Activated CD4-positive, CD25-positive, alpha-beta regulatory T cell treated with anti-CD3 and anti-CD28 coated beads, Interleukin-2, amount 50 U/mL, for 72 hours (primary cell): ENCODE measurements at places on chromosomes 5 and 9.

DNA sequence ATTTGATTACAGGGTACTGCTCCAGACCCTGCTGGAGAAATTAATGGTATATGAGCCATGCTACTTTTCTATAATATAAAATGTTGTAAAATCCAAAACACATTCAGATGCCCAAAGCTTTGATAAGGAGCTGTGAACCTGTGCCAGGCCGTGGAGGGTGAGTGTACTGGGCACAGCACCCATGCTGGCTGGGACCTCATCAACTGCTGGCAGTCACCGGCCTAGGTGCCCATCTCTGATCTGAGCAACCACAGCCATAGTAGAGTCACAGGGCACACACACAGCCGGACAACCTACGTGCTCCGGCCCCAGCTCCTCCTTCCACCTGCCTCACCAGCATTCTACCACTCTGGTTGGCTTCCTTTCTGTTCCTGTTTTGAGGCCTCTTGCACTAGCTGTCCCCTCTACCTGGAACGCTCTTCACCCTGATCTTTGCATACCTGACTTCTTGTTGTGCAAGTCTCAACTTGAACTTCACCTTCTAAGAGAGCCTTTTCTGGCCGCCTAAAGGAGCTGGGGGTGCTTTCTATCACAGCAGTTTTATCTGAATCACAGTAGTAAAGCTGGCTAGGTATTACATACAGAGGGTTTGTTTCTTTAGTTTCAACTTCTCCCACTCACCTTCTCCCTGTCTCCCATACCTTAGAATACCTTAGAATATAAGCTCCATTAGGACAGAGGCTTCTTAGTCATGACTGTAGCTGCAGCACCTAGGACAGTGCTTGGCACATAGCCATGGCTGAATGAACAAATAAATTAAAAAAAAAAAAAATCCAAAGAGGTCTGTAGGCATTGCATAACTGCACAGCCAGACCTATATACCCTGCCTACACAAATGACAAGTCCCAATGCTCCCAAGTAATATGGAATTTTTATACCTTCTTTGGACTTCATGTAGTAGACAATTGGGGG, 51.7 kb downstream of the MED27 start:
- no peak for DNase-seq

- DNase-seq = no peak
Measured at GRCh38 chr9:33445389-33446239, 1.8 kb downstream of the AQP3 start.

DNA sequence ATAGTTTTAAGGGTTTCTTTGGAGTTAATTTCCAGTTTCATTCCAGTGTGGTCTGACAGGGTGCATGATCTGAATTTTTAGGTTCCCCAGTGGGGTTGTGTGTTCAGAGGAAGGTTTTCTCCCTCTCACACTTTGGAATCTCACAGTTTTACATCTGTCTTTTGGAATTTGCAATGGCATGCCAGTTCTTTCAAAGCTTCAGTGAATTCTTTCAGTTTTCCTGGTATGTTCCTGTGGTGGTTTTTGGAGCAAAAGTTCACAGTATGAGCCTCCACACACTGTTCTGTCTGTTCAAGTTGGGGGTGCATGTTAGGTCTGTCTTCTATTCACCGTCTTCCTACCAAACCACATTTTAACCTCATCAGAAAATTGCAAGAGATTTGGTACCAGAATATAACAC, 624.2 kb downstream of the KCTD16 start:
- no peak for DNase-seq

- no peak for DNase-seq
Measured at GRCh38 chr5:36418152-36418979, 116.7 kb upstream of the RANBP3L start.

DNA sequence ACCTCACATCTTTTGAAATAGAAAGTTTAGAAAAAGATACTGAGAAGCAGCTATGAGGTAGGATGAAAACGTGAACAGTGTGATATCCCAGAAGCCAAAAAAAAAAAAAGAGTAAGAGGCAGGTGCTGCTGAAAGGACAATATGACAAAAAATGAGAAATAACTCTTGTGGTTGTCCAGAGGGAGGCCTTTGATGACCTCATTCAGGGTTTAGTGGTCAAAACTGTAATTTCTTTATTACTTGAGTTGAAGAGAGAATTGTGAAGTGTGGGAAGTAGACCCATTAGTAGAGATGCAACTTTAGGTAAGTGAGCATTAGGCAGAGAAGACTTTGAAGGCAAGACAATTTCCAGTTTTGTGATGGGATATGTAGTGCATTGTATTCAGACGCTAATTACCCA, 1306.3 kb upstream of the ACO1 start:
- DNase-seq = no peak

GRCh38 chr5:86354664-86355063, 263.1 kb upstream of the COX7C start:
- DNase-seq = no peak
